NCI-H146 (cell line): ENCODE measurements at places on chromosomes 7 and 10.

DNA sequence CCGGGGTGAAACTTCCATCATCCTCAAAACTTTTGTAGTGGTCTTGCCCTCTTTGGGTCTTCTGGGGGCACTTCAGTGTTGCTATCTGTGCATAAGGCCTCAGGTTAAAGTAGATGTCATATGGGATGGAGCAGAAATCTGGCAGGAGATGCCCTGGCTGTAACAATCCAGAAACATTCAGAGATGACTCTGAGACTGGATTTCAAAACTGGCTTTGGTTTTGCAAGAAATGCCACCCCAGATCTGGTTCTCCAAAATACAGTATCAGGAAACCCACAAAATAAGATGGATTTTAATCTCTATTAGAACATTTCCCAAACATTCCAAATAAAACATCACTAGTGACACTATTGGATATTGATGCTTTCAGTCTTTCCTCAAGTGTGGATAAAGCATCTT lies 191.5 kb downstream of the REEP3 start:
- no peak for DNase-seq

GRCh38 chr7:71584256-71584655 lies 452.3 kb downstream of the GALNT17 start:
- no peak for DNase-seq

- DNase-seq, result no peak
Measured at GRCh38 chr7:98617960-98618418, 904 bp downstream of the NPTX2 start.

GRCh38 chr10:103140469-103140868 lies 52.6 kb downstream of the NT5C2 start:
- peak; percentile 73 for DNase-seq

- DNase-seq, result no peak
Measured at GRCh38 chr10:94427166-94427565, 24.8 kb downstream of the TBC1D12 start.

DNA sequence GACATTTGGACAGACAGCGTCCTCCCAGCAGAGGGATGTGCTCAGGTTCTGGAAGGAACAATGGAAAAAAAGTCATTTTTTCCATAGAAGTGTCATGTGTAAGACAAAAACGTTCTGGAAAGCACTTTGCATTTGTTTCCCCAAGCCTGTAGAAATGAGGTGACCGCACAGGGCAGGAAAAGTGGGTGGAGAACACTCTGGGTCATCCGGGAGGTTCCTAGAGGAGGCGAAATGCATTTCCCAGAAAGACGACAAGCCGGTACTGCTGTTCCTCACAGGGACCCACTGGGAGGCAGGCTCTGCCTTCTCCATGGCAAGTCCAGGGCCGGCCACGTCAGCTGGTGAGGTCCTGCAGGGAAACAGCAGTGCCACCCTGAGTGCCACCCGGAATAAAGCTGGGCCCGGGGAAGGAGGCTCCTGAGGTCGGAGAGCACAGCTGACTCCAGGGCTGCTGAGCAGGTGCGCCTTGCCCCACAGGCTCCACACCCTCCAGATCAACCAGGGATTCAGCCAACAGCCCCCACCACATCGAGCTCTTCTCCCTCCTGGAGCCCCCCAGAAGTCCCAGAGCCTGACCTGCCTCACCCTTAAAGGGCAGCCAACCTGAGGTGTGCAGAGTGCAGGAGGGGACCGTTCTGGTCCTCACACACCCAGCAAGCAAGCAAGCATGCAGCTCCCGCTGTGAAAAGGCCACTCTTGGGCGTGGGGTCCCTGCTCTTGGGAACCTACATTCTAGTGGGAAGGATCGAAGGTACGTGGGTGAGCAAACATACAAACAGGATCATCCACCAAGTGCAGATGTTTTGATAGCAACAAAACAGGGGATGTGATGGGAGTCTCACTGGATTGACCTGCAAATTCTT lies 28.8 kb upstream of the INPP5A start:
- no peak for DNase-seq

DNA sequence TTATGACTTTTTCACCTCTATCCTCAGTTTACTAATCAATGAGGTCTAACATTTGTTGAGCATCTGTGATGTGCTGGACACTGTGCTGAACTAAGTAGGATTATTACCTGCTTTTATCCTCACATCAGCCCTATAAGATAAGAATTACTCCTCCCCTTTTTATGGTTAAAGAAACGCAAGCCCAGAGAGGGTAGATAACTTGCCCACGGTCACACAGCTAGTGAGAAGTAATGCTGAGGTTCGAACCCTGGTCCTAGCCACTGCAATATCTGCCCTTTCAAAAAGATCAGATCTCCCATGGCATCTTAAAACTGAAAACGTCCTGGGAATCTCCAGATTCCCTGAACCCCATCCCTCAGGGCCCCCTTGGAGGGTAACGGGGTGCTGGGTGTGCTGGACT lies 118.3 kb downstream of the C10orf105 start:
- no peak for DNase-seq

GRCh38 chr10:26368463-26368862 lies 69.7 kb upstream of the APBB1IP start:
- no peak for DNase-seq

GRCh38 chr7:143346018-143346417 lies 16.5 kb downstream of the FAM131B start:
- DNase-seq, result no peak

DNA sequence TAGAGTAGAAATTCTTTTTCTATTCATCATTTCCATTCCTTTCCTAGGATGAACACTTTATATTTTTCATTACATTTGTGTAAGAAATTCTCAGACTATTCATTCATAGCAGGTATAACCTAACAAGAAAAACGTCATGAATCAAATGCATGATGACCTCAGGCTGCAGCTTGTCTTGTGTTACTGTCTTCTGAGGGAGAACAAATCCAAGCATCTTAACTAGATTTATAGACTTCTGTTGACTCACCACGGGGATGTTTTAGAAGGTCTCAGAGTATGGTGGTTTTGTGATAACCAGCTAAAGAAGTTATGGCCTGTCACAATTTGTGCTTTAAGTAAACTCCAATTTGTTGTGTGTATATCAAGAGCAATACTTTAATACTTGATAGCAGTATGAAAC lies 102.7 kb downstream of the ANKRD7 start:
- DNase-seq, result no peak

DNA sequence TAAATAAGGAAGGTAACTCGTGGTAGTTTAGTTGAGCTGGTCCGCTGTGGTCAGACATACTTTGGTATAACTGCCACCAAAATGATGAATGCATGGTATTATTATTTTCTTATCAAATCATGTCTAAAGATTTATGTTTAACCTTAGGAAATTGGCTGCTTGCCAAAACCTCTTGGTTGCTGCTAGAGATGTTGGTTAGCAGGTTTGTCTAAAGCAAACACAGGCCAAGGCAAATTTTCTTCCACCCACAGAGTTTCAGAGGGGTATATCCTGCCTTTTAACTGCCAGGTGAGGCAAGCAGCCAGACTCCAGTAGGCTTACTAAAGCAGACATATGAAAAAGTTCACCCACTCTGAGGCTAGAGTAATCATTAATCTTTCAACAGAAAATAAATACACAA lies 101.4 kb downstream of the SEMA3E start:
- peak; percentile 78 for DNase-seq

GRCh38 chr7:44625526-44626471 lies 19.4 kb downstream of the OGDH start:
- DNase-seq, result no peak

DNA sequence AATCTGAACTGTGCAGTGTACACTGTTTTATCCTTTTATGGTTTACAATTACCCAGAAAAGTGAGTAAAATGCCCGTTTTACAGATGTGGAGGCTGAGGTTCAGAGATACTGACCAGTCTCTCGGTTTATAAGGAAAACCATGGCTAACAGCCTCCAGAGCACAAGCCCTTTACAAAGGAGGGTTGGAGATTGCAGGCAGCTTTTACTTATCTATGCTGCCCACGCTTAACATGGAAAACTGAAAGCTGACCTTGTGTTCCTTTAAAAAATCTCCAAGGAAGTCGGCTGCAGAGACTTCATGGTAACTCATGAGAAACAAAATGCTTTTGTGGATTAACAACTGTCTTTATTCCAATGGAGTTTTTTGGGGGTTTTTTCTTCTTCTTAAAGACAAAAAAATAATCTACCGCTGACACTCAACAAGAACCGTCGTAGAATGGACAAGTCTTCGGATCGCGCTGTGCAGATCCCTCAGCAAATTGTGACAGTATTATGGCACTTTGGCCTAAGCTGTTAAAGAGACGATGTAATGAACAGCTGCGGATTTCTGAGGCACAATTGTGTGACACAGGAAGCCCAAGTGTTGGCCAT lies 654 bp upstream of the SLF2 start:
- peak; percentile 32 for DNase-seq

DNA sequence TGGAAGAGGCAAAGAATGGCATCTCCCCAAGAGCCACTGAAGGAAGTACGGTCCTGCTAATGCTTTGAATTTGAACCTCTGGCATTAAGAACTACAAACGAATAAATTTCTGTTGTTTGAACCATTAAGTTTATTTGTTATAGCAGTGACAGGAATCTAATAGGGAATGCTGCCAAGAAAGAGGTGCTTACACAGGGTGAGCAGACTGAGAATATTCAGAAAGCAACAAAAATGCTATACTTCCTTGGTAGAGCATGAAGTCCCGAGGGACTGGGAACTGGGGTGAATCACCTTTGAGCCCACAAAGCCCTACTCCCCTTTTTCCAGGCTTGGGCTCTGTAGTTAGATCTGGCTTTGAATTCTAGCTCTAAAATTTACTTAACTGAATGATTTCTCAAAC lies 45.0 kb downstream of the PANK1 start:
- no peak for DNase-seq

DNA sequence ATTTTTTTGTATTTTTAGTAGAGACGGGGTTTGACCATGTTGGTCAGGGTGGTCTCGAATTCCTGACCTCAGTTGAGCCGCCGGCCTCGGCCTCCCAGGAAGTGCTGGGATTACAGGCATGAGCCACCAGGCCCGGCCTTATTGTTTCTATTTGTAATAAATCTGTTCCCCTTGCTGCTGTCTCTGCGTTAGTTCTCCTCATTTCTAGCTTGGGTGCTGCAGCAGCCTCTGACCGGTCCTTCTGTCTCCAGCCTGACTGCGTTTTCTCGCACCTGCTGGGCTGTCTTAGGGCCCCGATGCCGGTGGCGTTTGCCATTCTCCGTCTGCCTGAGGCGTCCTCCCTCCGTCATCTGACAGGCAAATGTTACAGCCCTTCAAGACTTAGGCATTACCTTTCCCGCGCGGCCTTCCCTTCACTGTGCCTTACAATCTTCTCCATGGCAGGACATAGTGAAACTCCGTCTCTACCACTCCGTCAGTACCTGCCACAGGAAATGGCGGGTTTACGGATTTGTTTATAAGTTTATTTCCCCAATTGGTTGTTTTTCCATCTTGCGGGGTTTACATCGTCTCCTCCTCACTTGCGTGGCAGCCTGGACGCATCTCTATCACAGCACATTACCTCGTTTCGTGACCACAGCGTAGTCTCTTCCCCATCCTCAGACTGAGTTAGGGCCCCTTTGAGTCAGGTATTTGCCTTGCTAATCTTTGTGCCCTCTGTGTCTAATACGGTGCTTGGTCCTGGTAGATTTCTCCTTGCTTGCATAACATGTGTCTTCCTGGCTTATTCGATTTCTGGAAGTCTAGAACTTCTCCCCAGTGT lies 2.3 kb upstream of the GIMAP8 start:
- no peak for DNase-seq

DNA sequence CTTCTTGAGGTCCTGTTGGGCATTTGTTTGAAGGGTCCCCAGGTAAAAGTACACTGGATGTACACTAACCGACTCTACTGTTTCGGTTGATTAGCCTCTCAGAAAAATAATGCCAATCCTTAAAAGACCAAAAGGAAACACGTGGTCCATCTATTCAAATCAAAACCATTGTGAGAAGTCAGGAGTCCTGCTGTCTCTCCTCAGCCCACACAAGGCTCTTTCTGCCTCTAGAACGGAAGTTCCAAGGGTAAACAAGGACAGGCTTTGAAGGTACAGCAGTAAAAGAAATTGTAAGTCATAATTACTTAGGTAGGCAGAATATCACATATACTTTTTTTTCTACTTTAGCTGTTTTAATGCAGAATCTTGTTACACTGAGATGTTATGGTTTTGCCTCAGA lies 71.7 kb upstream of the TPK1 start:
- peak; percentile 53 for DNase-seq

- DNase-seq, result no peak
Measured at GRCh38 chr10:59027975-59028655, 148.3 kb upstream of the PHYHIPL start.

- DNase-seq, result no peak
Measured at GRCh38 chr7:54689394-54690049, 69.5 kb downstream of the SEC61G start.

GRCh38 chr7:7686811-7687508 lies 31.4 kb downstream of the RPA3 start:
- DNase-seq, result no peak

GRCh38 chr10:44069573-44069972 lies 315.3 kb downstream of the CXCL12 start:
- no peak for DNase-seq

DNA sequence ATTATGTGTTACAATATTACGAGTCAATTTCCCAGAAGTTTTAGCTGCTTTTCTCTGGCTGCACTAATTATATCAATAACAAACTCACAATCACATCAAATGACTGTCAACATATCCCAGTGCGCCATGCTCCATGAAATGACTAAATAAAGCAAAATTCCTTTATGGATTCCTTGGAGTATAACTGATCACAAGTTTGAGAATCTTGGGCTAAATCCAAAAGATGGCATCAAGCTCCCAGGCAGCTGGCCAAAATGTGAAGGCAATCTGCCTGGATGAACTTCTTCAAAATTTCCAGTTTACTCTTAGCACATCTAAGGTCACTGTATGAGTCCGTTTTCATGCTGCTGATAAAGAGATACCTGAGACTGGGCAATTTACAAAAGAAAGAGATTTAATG lies 210.8 kb downstream of the CCSER2 start:
- DNase-seq, result no peak

DNA sequence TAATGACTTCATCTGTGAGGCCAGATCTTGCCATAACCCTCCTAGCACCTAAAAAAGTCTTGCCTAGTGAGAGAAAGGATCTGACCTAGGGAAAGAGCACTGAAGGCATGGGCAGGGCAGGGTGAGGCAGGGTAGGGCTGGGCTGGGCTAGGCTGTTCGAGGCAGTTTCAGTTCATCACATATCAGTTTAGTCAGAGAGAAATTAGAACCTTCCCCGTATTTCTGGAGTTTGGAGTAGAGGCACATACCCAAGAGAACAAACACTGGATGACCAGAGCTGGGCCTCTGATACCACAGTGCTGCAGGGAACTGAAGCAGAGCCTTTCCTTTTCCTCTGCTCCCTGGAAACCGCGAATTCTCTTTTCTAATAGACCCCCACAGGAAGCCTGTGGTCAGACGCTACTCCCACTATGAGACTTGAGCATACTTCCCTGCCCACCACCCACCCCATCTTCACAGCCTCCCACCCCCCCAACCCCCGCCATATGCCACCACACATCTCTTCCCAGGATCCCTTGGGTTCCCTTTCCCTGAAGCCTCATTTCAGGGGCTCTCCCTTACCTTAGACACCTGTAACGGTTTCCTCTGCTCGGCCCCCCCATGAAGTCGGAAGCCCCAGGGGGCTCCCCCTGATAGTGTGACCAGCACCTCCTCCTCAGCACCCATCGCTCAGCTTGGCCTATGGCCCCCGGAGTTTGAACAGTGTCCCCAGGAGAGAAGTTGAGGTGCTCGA lies 406 bp downstream of the SYNPO2L start:
- no peak for DNase-seq

GRCh38 chr7:77830649-77831355 lies 32.2 kb downstream of the PHTF2 start:
- DNase-seq, result peak; percentile 28

GRCh38 chr10:17479822-17480221 lies 25.4 kb upstream of the ST8SIA6 start:
- DNase-seq, result no peak
